ENCODE measurements at places on chromosomes 12 and 14.

DNA sequence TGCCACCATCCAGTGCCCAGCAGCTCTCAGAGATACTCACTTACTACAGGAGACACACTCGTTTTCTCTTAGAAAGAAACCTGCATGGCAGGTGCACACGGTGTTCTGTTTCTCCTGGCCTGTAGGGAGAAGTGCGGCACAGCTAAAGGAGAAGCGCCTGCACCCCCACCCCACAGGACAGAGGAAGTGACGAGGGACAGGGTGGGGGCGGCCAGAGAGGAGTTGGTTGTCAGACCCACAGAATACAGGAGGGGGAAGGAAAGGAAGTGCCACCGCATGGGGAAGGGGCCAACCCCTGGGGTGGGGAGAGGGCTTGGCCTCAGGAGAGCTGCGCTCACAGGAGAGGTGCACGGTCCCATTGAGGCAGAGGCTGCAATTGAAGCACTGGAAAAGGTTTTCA lies 8.8 kb downstream of the TNFRSF1A start:
- no peak for DNase-seq

DNA sequence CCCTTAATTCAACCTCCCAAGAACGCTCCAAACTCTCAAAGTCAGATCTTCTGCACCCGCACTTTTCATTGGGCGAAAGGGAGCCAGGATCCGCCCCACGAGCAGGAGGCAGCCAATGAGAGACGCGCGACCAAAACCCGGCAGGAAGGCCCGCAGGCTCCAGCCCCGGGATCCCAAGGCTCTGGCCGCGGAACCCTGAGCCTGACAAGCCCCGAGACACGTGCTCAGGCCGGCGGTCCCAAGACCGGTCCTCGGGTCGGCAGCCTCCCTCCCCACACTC lies 438 bp downstream of the DDX54 start:
- DNase-seq = peak; percentile 82

- DNase-seq = peak; percentile 14
Measured at GRCh38 chr12:23204933-23205778, 580.2 kb downstream of the ETNK1 start.

- DNase-seq = no peak
Measured at GRCh38 chr14:51228890-51229289, 11.2 kb upstream of the TMX1 start.

GRCh38 chr12:17588968-17589367 lies 501.0 kb downstream of the RERGL start:
- DNase-seq = no peak

DNA sequence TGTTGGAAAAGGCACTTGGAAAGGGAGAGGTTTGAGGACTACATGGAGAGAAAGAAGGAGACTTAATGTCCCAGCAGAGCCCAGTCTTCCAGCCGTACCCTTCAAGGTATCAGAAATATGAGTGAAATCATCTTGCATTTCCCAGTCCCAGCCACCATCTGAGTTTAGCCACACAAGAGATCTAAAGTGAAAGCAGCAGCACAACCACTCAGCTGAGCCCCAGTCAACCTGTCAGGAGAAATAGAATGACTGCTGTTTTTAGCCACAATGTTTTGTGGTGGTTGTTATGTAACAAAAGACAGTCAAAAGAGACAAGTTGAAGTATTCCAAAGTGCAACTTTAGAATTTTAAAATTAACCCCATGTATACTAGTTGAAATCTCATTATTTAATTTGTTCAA lies 28.0 kb downstream of the DERA start:
- no peak for DNase-seq

DNA sequence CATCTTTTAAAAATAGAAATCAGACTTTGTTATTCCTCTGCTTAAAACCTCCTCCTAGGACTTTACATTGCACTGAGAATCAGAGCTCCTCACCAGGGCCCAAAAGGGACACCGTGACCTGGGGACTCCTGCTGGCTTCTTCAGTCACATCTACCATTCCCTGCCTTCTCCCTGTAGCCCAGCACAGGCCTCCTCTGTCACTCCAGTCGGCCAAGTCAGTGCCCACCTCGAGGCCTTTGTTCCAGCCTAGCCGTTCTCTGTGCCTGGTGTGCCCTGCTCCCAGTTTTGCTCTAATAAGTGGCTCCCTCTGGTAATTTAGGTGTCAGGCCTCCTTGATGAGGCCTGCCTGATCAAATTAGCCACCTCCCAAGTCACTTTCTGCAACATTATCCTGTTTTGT lies 27.4 kb downstream of the CRADD start:
- DNase-seq = no peak

DNA sequence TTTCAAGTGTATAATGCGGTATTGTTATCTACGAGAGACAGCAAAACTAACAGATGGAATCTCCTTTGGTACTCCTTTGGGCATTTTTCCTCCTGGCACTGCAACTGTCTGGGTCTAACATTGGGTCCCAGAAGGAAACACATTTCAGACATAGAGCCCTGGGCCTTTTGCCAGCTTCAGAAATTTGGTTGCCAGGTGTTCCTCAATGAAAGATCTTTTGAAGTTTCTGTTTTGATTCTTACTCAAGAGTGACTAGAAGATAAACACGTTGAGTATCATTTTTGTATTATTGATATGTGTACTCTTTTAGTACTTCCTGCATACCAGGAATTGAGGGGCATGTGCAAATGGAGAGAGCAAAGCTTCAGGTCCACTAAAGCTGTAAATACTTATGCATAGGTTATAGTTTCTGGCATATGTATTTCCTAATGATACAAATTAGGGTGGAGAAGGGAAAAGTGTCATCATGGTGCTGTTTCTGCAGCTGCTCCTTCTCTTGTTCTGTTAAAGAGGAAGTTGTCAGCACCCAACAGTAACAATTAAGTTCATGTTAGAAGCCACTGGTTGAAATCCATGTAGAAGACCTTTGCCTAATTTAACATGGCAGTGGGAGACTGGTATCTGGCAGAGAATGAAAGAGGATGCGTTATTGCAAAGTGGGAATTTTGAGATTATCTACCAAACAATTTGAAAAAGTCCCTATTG lies 53.5 kb downstream of the SLC38A6 start:
- peak; percentile 19 for DNase-seq

DNA sequence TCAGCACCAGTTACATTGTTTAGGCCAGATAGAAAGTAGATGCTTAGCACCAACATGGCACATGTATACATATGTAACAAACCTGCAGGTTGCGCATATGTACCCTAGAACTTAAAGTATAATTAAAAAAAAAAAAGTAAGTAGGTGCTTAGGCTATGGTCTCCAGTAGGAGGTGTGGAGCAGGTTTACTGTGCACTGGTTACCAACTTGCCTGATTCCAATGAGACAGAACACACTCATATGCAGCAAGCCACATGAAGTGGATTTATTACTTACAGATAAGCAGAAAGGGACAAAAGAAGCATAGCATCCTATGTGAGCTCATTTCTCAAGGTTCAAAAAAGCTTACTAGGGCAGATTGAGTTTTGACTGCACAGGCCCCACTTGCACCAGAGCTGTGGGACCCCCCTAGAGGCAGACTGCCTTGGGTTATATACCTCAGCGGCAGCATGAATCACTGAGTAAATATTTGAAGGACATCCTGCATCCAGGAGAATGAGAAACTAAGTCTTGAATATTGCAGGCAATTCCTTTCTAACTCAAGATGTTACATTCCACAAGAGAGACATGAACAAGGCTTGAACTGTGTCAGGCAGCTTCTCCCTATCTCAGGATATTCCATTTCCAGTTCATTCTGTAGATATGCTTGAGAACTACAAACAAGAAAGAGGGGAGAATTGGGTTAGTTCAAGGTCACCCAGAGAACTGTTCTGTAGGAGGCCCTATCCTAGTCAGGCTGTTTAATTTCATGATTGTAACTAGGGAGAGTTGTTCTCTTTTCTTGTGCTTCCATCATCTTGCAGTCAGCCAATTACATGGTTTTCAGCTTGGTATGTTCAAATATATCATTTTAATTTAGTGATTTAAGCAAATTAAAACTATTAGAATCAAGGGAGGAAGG lies 30.1 kb downstream of the LRFN5 start:
- DNase-seq = no peak

- DNase-seq = no peak
Measured at GRCh38 chr14:65604535-65604934, 192.0 kb downstream of the FUT8 start.

DNA sequence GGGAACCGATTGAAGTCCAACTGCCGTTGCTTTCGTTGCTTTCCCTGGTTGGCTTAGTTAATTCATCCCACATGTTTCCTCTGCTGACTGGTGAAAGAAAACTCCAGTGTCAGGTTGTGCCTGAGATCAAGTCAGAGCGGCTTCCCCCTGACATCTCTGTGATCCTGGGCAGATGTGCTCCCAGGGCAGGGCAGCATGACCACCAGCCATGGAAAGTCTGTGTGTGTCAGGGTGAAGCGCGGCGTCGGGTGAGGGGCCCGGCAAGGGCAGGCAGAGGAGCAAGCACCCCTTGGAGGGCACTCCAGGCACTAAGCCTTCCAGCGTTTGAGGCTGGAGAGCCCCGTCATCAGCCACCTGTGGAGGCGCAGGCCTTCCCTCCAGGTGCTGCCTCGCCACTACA lies 54.5 kb upstream of the IGF1 start:
- DNase-seq = peak; percentile 50

DNA sequence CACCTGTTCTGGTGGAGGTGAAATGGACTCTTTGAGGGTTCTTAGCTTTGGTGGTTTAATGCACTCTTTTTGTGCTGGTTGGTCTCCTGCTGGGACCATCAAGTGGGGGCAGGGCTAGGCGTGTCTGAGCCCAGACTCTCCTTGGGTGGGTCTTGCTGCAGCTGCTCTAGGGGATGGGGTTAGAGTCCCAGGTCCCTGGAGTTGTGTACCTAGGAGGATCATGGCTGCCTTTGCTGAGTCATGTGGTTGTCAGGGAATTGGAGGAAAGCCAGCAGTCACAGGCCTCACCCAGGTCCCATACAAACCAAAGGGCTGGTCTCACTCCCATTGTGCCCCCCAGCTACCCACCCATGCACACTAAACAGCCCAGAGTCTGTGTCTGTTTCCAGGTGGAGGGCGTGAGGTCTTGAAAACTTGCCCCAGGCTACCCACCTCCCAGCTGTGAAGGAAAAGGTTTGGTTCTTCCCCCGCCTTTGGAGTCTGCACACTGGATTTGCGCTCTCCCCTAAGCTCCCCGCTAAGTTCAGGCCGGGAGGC lies 387.7 kb downstream of the TMTC2 start:
- DNase-seq = no peak

DNA sequence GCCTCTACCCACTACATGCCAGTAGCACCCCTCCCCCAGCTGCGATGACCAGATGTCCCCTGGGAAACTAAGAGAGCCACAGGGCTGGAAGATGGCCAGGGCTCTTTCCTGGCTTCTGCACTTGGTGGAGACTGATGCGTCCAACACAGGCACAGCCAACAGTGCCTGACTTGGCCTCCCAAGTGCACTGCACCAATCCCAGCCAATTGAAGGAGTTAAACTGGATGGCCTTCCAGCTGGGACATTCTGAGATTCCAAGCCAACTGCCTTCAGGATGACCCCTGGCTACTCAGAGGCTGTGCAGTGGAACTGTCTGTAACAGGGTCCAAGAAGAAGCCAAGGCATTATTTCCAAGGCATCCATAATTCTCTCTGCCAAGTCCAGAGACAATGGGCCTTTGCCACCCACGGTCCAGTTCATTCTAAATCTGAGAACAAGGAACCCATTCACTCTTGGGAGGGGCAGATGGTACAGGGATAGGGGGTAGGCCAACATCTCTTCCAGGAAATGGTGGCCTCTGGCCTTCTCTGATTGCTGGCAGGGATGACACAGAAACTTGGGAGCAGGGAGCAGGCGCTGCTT lies 35.2 kb downstream of the PRIMA1 start:
- DNase-seq = no peak

DNA sequence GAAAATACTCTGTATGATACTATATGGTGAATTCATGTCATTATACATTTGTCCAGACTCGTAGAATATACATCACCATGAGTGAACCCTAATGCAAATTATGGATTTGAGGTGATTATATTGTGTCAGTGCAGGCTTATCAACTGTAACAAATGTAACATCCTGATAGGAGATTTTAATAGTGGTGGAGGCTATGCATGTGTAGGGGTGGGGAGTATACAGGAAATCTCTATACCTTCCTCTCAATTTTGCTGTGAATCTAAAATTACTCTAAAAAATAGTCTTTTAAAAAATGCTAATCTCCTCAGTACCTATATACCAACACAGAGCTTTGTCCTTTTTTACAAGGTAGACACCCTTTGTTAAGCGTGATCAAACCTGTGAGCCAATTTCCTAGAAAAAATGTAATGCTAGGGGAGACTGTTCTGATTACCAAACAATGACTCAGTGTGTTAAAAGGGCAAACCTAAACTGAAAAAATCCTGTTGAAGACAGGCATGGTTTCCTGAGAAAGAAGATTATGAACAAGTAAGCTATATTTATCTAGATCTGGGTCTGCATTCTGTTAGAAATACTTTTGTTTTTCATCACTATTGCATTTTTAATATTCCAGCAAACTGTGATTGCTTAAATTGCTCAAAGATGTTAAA lies 170.9 kb downstream of the DUSP6 start:
- DNase-seq = peak; percentile 53

DNA sequence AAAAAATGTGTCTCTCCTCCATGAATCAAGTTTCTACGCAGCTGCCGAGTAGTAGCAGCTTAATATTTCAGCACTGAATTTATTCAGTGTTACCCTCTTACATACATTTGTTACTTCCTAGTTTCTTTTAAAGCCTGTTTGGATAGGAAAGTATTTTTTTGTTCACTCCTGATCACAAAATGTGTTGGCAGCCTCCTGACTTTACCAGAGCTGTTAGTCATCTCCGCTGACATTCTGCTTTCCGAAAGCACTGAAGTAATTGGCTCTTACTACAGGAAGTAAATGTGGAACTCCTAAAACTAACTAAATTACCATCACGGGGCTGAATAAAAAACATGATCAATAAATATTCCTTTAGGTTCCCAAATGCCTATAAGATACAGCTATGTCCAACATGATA lies 225.5 kb downstream of the EPS8 start:
- DNase-seq = no peak

- DNase-seq = no peak
Measured at GRCh38 chr12:94561943-94562411, 88.4 kb downstream of the TMCC3 start.

- no peak for DNase-seq
Measured at GRCh38 chr14:57391517-57392195, 1.3 kb downstream of the NAA30 start.

DNA sequence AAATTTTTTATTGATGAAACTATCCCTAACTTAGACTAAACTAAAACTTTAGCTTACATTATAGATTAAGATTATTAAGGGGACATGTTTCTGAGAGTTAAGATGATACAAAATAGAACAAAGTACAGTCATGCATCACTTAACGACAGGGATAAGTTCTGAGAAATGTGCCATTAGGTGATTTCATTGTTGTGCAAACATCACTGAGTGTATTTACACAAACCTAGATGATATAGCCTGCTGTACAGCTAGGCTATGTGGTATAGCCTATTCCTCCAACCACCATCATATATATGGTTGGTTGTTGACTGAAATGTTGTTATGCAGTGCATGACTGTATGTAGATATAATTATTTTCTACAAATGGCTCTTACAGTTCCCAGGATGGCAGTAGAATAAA lies 46.5 kb downstream of the ATP6V1D start:
- no peak for DNase-seq

Data from HFF-Myc (cell line).